Naive thymus-derived CD4-positive, alpha-beta T cell (primary cell): ENCODE measurements at places on chromosomes 1 and 21.

DNA sequence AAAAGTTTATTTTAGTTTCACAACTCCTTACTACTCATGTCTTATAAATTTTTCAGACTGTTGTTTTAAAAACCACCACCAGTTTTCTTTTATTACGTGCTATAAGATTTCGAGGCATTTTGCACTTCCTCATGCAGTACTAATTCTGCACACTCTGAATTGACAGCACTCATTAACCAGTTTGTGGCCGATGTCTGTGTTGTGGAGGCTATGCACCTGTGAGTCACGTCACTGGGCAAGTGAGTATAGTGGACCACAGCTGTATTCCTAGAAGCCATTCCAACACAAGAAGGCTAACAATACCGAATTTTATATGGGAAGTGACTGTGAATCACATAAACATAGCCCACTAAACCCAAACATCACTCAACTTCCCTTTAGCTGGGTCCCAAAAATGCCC is 21.0 kb upstream of the SPATA6 start:
- DNase-seq: no peak

DNA sequence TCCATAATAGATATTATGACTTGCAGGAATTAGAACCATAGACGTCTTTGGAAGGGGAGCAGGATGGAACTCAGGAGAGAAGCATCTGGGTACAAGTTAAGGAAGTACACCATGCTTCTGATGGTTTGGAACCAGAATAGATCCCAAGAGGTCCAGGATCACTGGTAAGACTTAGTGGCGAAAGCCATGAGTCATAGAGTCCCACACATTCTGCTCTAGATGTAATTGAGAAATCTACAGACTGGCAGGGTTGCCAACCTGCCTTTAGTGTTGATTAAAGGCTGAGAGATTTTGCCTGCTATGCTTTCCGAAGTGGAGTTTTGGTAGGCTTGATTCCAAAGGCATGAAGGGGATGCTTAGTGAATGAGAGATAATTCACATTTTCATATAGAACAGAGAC is 57.1 kb upstream of the C1orf87 start:
- DNase-seq: no peak

DNA sequence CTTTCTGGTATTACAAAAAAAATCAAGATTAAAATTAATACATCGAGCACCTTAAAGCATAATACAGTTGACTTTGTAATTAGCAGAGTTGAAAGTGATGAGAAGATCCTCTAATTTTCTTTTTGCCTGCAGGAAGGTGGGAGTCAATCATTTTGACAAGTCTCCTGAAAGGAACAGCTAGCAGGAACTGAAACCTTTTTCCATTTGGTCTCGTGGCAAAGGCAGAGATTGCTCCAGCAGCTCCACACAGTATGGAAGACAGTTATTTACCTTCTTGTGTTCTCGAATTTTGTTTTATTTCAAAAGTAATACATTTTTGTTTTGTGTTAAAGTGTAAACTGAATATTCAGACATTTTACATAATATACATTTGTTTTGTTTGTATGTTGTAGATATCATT is 7.7 kb downstream of the S100PBP start:
- no peak for DNase-seq

DNA sequence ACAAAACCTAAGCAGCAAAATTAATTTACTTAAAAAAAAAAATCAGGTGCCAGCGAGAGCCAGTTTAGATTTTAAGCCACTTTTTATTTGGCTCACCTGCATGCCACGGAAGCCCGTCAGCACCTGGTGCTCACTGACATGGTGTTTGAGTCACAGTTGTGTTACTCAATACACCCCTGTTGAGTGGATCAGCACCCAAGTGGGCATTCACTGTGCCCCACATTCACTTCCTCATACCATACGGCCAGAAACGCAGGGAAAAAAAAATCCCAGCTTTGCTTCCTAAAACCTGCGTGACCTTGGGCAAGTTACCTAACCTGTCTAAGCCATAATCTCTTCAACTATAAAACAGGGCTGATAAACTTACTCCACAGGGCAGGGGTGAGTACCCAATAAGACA is 42.8 kb upstream of the SIM2 start:
- no peak for DNase-seq

GRCh38 chr21:45880097-45881068 is 101.2 kb upstream of the COL6A1 start:
- peak; percentile 62 for DNase-seq

DNA sequence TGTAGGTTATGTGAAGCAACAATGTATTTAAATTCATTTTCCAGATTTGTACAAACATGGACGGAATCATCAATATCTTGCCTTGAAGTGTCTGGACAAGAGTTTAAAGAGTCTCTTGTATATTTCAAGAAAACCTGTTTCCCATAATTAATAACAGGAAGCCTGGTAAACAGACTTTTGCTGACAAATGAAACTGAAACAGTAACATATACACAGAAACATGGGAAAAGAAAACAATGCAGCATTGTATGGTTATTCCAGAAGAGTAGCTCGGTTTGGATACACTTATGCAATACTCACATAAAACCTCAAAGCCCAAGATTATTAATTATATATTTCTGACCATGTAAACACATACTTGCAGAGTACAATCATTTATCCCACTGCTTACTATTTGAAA is 265.5 kb downstream of the PTPRC start:
- no peak for DNase-seq

GRCh38 chr1:117586747-117587498 is 18.9 kb upstream of the TENT5C start:
- no peak for DNase-seq

GRCh38 chr1:33710967-33711366 is 152.9 kb upstream of the HMGB4 start:
- no peak for DNase-seq

DNA sequence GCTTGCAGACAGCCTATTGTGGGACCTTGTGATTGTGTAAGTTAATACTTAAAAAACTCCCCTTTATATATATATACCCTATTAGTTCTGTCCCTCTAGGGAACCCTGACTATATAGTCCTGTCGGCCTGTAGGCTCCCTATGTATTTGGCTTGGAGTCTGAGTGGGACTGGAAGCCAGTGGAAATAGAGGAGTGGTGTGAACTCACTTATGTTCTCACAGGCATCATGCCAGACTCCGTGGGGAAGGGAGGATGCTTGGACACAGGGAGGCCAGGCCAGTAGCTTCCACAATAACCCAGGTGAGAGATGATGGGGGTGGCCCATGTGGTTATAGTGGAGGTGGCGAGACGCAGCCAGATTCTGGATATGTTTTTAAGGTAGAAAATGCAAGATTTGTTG is 136.7 kb upstream of the SYT6 start:
- no peak for DNase-seq
